ENCODE measurements at places on chromosomes 5 and 9.

DNA sequence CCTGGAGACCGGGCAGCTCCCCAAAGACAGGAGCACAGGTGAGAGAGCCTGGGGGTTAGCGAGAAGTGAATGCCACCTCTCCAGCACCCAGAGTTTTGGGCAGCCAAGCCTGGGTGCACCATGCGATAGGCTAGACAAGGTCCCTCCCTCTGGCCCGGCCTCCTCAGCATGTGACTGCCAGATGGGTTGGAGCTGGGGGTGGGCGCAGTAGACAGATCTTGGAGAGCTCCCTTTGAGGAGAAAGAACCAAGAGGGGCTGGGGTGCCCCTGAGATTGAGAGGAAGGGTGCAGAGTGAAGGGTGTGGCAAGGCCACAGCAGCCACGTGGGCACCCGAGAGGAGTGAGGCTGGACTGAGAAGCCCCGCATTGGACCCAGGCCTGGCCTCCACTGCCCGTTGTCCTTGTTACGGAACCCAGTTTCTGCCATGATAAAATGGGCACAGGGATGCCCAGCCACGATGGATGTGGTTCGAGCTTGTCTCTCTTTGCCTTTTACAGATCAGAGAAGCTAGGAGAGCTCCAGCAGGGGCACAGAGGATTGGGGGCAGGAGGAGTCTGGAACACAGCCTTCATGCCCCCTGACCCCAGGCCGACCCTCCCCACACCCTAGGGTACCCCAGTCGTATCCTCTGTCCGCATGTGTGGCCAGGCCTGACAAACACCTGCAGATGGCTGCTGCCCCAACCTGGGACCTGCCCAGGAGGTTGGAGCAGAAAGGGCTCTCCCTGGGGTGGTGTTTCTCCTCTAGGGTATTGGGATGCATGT, 1.4 kb downstream of the TMEM141 start:
- DNase-seq, result no peak

DNA sequence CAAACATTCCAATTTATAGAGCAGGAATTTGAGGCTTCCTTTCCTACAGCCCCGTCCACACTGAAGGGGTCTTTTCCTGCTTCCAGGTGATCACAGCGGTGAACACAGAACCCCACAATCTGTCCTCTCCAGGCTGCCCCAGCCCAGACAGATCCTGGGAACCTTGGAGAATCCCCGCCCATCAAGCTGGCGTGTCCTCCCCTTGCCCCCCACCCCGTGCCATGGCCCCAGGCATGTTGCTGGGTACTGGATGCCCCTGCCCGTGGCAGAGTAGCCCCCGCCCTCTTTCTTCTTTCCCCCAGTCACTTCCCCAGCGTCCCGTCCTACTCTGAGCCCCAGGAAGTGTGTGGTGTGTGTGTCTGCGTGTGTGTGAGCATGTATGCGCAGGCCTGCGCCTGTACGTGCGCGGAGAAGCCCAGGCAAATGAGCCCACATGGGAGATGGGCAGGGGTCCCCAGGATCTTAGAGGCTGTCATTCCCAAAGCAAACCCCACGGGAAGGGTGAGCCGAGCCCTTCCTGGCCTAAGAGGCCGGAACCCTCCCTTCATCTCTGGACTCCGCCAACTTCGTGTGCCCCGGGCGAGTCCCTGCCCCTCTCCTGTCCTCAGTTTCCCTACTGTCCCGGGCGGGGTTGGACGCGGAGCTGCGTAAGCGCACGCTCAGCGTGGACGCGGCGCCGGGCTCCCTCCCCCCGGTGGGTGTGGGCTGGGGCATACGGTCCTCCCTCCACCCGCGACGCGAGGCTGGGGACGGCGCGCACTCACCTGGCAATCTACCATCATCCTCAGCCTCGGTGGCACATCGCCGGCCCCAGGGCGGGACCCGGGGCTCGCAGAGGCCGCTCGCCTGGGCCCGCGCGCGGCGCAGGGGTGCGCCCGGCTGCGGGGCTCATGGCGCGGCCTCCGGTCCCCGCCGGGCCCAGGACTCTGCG, 15.2 kb downstream of the GBGT1 start:
- DNase-seq, result no peak

DNA sequence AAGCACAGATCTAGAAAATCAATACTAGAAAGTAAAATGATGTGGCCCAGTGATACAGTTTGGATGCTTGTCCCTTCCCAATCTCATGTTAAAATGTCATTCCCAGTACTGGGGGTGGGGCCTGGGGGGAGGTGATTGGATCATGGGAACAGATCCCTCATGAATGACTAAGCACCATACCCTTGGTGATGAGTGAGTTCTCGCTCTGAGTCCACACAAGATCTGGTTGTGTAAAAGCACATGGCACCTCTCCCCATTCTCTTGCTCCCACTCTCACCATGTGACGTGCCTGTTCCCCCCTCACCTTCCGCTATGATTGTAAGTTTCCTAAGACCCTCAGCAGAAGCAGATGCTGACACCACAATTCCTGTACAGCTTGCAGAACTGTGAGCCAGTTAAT, 234.2 kb upstream of the CDH6 start:
- no peak for DNase-seq

GRCh38 chr5:126527892-126528291, 67.1 kb downstream of the ALDH7A1 start:
- DNase-seq, result no peak

DNA sequence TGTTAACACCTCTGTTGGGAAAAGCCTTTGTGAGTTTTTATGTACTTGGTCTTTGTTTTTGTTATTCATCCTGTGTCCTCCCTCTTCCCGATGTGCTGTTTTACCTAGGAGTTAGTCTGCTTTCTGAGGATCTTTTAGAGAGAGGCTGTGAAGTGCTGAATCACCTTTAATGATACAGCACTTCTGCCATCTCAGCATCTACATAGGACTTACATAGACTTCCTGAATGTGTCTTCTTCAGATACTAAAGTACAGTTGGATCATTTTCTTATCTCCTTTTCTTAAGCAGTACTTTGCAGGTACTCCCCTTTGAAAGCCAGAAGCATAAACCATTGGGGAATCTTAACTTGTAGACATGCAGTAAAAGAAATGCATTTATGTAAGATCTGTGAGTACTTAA, 31.5 kb downstream of the OTULIN start:
- no peak for DNase-seq

- DNase-seq, result no peak
These were observed 51.8 kb downstream of the ADAMTS16 start for GRCh38 chr5:5191906-5192305.

- DNase-seq, result no peak
These were observed 9.4 kb upstream of the BOD1 start for GRCh38 chr5:173625673-173626504.

DNA sequence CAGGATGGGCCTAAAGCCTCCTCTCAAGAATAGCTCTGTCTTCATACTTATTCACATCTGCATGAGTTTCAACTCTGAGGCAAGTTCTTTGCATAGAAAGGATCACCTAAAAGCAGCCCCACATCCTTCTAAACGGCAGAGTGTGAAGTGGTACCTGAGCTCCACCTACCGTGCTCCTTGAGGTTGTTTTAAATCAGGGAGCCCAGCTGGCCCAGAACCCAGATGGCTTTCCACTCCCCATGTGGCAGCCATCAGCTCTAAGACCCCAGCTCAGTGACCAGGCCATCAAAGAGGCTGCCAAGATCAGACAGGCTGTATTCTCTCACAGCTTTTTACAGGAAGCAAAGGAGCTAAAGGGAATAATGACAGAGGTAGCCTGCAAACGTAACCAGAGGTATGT, 299.3 kb downstream of the RASEF start:
- no peak for DNase-seq

- no peak for DNase-seq
These were observed 27.6 kb downstream of the ATP10B start for GRCh38 chr5:160824301-160825001.

GRCh38 chr5:163916376-163916775, 411.0 kb downstream of the MAT2B start:
- DNase-seq, result no peak

DNA sequence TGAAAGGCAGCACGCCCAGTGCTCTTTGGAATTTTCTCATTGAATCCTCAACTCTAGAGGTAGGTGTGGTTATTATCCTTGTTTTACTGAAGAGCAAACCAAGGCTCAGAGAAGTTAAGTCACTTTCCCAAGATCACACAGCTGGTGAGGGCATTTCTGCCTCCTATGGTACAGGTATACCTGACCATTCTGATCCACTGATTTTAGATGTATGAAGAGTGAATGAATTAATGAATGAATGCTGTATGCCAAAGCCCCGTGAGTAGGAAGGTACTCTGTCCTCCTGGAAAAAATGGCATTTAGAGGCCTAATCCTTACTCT, 18.2 kb upstream of the CSF1R start:
- no peak for DNase-seq

- no peak for DNase-seq
These were observed 246.9 kb downstream of the ZSWIM6 start for GRCh38 chr5:61578858-61579503.

DNA sequence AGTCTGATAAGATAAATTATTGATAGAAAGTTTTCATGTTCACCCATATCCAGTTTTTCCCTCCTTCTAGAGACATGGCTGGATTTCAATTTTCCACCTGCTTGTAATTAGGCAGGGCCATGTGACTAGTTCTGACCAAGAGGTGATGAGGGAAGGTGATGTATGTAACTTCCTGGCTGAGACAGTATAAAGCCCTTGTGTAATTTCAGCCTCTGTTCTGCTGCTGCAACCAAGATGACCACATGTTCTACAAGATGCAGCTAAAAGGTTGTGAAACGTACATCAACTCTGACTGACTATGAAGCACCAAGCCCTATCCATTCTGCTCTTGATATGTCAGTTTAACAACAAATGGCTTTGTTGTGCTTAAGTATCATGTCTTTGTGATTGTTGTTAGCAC, 376.5 kb upstream of the DAB2 start:
- no peak for DNase-seq

DNA sequence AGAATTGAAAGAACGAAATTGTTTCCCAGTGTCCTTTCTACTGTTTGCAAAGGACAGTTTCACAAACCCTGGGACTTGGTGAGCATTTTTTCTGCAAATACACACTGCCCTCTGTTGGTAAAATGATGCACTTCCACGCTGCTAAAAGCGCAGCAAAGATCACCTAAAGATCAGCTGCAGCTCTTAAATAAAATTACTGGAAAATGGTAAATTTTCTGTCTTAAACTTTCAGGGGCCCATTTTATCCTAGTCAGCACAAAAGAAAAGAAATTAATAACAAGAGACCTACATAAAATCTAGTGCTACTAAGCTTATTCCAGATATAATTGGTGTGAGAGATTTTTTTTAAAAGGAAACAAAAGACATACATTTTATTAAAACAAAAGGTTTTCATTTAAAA, 566.0 kb downstream of the CAAP1 start:
- DNase-seq, result peak; percentile 12

- DNase-seq, result no peak
These were observed 266.4 kb upstream of the FBXL7 start for GRCh38 chr5:15233566-15233965.

DNA sequence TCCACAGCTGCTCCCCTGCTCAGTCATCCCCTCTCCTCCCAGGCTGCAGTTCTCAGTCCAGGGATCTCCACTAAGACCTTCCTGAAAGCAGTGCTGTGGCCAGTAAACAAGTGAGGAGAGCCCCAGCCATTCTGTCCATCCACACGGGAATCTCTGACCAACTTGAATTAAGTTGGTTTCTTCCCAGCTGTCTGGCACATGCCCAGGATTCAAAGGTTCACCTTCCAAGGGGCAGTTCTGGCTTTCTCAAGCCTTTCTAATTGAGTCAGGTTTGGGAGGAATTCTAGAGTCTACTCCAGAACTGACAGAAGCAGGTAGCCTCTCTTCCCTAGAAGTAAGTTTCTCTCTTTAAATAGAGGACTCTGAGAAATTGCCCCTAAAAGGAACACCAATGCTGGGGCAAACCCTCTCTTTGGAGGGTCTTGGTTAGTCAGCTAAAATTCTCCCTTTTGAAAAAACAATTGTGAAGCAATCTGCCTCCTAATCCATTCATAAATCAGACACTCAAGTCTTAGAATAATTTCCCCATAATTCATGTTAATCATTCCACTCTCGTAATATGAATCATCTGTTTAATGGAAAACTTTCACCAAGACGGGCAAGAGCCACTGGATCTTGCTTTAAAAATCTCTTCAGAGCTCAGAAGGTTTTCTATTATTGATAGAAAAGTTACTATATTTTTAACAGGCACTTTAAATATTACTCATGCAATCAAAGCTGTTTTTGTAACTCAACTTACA, 133.8 kb downstream of the SPOCK1 start:
- DNase-seq, result no peak

DNA sequence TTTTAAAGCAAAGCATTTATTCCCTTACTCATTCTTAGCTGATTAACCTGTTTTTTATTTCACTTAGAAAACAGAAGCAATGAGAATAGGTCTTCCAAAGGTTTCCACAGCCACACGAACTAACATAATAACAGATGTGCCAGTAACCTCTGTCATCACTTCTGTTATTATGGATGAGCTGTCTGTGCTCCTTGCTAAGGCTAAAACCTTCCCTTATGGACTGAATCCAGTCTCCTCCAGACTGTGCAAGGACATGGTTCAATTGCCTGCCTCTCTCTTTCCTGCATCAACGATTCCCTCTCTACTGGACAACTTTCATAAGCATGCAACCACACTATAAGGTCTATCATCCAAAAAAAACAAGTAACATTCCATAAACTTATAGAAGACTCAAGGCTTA, 1446.2 kb downstream of the MAT2B start:
- DNase-seq, result no peak

GRCh38 chr5:161089569-161089968, 237.6 kb upstream of the ATP10B start:
- DNase-seq, result no peak

DNA sequence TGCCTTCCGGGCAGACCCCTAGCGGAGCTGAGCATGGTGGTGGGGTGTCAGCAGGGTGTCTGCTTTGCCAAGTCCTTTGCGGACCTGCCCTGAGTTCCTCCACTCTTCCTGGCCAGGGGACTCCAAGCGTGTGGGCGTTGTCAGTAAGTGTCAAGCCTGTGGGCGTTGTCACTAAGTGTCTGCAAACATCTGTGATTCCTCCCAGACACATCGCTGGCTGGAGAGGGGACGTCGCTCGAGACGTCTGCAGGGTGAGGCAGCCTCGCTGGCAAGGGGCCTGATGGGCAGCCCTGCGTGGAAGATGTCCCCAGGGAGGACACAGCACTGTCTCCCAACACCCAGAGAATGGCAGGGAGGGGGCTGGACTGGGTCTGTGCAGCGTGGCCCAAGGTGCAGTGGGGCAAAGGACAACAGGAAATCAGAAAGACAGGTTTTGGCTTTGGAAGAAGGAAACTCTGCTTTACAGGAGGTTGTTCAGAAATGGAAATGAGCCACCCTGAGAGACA, 28.8 kb downstream of the ADAMTSL2 start:
- no peak for DNase-seq

DNA sequence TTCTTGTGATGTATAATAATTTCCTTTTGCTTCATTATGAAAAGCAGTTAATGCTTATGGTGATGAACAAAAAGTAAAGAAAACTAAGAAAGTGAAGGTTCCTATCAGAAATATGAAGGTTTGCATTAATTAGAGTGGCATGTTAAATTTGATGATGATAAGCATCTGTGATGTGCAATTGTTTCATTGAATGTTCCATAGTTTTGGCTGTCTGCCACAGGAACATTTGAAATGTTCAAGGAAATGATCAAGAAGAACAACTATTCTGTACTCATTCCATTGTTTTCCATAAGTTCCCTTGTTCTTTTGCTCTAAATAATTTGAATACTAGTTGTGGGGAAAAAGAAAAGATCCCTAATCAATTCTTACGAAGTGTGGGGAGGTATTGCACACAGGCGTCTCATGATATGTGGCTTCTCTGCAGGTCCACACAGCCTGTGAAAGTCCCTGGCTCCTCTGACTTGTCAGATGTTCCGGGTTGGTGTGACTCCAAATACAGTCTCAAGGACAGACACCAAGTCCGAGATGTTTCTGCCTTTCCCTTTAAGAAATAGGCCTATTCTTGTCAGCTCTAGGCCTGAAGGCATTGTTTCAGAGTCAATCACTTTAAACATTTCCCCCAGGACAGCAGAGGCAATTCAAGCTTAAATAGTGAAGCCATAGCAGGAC, 152.6 kb upstream of the MAST4 start:
- no peak for DNase-seq

Measured in frontal cortex (tissue), 4 donors.